Hematopoietic multipotent progenitor cell treated with erythropoietin and hydrocortisone succinate and interleukin-3 and kit ligand, for 8 days (in vitro differentiated cells): ENCODE measurements at places on chromosomes 2 and 18.

- DNase-seq, result no peak
Observed at GRCh38 chr2:85410584-85411404, 628 bp upstream of the CAPG start.

DNA sequence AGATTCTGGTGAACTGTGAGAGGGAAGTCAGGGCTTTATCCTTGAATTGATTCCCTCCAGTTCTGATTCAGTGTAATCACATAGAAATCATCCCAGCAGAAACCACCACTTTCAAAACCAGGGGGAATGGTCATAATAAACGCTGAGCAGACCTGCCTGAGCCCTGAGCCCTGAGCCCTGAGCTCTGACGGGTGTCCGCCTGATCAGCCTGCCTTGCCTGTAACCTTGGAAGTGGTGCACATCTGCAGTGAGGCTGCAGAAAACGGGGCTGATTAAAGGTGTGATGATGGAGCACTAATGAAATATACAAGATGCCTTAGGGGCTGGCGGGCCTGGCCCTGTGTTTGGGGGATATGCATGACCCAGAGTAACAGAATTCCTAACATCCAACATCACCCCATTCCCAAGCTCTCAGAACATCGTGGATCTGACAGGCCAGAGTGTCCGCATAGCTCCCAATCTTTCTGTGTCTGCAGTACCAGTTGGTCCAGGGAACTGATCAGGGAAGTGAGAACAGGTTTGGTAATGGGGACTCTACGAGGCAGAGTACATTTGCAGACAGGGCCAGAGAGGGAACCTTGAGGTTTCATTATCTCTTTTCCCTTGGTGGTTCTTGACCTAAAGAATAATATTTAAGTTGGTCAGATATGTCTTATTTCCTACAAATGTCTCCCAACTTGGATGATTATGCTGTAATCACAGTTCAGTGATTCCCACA is 37.8 kb downstream of the KCTD18 start:
- DNase-seq, result no peak

- DNase-seq, result no peak
Observed at GRCh38 chr2:136065384-136065783, 52.6 kb downstream of the CXCR4 start.

GRCh38 chr2:23627236-23628009 is 242.4 kb downstream of the KLHL29 start:
- DNase-seq, result no peak

GRCh38 chr2:29063056-29063455 is 11.3 kb downstream of the PCARE start:
- no peak for DNase-seq
